ENCODE measurements at places on chromosomes 3 and 15.

- no peak for DNase-seq
Measured at GRCh38 chr3:124671106-124671505, 59.1 kb upstream of the UMPS start.

DNA sequence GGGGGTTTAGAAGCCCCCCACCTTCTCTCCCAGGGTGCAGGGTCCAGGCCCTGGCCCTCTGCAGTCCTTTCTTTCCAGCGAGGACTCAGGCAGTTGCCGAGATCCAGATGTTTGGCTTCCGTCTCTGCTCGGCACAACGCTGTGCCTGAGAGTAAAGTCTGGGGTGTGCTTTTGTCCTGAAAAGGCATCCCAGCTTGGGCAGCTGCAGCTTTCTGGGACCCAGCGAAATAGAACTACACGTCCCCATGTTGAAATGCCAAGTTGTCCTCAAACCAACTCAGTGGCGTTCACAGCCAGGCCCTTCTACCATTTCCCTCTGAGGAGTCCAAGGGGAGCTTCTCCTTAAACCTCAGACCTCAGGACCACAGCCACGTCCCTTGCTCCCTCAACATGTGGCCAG, 23.1 kb downstream of the FGD5 start:
- DNase-seq = no peak

DNA sequence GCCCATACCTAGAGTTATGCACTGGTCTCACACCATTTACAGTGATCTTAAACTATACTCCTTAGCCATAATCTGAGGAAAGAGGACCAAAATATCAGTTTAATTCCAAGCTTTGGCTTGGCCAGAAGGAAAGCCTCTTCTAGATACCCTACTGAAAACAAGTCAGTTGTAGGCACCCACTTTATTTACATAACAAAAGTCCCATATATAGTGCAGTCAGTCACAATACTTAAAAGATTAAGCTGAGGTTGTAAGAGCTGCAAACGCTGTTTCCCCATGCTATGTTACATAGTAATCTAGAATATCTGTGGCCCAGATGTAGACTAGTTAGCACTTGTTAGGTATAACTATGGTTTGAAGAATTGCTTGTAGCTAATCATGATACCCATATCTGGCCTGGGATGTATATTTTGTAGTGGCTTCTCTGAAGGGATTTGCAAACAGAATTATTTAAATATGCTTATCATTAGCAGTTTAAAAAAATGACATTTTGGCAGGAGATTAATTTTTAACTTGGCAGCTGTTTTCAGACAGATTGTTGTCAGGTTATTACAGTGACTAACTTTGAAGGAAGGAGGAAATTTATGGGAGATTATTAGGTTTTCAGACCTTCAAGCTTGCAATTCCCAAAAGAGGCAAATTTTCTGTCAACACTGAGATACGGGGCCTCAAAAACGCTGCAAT, 160.4 kb upstream of the SLC2A2 start:
- no peak for DNase-seq

GRCh38 chr3:39221141-39221530, 28.7 kb upstream of the XIRP1 start:
- DNase-seq = no peak

DNA sequence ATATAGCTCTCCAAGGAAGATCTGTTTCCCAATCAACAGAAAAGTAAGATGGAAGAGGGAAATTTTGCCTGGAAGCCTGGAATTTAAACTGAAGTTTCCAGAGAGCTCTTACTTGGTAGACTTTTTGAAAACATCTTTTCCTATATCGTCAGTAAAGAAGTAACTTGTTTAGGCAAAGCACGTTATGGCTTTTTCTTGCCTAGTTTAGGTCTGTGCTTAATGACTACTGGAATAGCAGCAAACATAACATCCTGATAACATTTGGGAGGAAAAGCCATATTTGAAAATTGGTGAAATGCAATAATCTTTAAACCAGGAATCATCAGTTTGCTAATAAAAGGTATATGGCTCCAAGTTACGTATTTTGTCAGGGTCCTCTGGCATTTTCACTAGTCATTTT, 160.4 kb upstream of the CGNL1 start:
- DNase-seq = no peak

- DNase-seq = no peak
Measured at GRCh38 chr15:89170364-89170763, 51.0 kb downstream of the RLBP1 start.
